ENCODE measurements at places on chromosomes 12 and 14.
A peak's percentile ranks its signal among the peaks of the same experiment; 100 is the strongest.

- DNase-seq, result no peak
Observed at GRCh38 chr12:42761601-42762350, 172.2 kb upstream of the PRICKLE1 start.

DNA sequence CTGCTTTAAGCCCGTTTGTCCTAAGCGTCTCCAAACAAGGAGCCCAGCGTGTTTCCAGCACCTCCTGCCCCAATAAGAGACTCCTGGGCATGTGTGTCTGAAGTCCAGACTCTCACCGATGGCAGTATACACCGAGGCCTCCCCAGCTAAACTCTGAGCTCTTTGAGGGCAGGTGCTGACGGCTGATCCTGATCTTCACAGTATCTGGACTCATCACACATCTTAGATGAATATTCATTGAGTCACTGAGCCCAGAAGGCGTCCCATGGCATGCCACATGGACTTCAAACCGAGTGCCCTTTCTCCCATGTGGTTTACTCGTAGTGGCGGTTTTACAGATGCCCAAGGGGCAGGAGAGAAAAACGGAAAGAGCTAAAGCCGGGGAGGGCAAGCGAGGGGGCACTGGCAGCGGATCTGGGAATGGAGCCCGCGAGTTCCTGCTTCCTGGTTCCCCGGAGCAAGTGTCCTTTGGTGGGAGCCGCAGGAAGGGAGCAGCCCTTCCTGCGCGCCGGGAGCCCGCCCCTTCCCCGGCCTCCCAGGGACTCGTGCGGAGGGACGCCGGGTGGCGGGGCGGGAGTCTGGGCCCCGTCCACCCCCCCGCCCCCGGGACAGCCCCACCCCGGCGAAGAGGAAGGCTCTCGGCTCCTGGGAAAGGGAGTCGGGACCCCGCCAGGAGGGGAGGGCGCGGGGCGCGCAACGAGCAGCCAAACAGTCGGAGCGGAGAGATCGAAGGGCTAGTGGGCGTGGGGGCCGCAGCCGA is 585 bp upstream of the TEAD4 start:
- DNase-seq, result no peak

- DNase-seq, result no peak
Observed at GRCh38 chr12:109098183-109098604, 797 bp downstream of the UNG start.

GRCh38 chr12:130716969-130717366 is 869 bp upstream of the RIMBP2 start:
- no peak for DNase-seq

DNA sequence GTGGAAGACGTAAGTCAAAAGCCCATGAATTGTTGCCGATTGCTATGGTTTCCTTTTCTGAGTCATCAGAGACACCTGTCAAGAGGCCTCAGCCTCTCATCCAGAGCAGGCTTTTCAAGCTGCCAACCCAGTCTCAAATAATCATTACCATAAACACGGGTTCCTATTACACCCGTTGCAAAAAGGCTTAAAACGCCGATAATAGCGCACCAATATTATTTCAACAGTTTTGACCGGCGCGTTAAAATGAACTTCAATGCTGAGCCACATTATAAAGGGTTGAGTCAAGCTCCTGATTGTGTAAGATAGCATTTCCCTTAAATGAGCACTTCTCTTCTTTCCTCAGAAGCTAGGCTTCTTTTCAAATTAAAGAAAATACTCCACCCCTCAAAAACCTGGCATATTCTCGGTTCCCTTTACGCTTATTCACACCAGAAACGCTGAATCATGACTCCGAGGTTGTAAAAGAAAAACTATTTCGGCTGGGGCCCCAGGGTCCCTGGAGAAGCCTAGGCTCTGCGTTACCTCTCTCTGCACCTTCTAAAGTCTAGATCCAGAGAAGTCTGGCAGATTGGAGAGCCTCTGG is 1.4 kb downstream of the TMTC1 start:
- DNase-seq, result no peak

GRCh38 chr12:64801381-64801780 is 23.1 kb upstream of the TBC1D30 start:
- no peak for DNase-seq

DNA sequence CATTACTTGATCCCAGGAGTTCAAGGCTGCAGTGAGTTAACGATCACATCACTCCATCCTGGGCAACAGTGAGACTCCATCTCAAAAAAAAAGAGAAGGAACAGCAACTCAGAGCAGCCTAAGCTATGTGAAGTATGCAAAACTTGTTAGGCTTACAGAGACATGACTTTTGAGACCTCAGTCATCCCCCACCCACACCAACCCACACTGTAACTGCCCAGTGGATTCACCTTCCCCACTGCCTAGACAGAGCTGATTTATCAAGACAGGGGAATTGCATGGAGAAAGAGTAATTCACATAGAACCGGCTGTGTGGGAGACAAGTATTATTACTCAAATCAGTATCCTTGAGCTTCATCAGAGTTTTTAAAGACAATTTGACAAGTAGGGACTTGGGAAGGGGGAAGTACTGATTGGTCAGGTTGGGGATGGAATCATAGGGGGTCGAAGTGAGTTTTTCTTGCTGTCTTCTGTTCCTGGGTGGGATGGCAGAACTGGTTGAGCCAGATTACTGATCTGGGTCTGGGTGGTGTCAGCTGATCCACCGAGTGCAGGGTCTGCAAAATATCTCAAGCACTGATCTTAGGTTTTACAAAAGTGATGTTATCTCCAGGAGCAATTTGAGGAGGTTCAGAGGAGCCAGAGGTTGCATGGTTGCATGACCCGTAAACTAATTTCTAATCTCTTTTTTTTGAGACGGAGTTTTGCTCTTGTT is 6.2 kb upstream of the WDR89 start:
- DNase-seq, result no peak

DNA sequence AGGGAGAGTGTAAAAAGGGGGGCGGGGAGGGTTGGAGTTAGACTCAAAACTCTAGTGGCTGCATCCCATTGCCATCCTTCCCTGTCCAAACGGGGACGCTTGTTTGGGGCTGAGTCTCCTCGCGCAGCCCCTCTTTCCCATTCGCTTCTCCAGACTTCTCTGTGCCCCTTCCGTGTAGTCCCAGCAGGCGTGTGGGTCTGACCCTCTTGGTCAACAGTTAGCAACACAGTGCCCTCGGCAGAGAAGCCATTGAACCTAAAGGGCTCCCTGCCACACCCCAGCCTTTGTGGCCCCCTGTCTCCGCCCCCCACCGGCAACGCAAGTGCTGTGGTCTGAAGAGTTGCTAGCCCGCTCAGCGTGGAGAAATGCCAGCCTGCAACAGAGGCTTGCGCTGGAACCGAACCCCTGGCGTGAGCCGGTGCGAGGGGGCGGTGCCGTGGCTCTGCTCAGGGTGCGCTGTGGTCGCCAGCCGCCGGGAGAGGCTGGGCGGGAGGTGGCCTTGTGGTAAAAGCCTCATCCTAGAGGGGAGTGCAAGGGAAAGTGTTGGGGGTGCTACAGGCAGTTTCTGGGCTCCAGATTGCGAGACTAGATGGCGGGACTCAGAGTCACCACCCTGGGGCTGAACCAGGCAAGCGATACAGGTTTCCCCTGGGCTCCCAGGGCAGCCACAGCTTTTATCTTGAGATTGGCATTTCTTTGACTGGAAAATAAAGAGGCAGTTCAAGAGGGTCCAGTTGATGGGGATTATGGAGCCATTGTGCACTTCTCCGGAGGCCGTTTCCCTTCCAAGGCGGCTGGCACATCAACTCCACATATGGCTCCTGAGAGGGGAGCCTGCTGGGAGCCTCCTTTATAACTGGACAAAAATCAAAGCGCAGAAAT is 2.1 kb downstream of the PLXNC1 start:
- peak; percentile 41 for DNase-seq

- no peak for DNase-seq
Observed at GRCh38 chr12:76391461-76391860, 43.2 kb upstream of the BBS10 start.

DNA sequence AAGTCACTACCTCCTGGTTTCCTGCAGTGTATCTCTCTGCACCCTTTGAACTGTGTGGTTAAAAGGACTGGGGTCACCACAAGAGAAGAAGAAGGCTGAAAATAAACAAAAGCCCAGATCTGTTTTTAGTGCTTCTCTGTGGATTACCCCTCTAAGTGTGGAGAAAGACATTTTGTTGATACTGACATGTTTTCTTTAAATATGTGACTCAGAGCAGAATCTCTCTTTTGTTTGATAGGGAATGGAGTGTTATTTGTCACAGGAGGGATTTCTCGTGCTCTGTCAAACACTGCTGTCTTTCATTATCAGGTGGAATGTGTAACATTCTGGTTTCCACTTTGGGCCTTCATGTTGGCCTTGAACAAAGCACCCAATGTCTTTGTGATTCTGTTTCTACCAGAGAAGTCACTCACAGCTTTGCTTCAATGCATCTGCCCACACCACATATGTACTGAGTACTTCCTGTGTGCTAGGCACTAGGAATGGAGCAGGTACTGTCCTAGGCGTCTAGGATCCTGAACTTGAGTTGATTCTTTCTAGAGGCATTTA is 82.1 kb downstream of the PLXNC1 start:
- DNase-seq, result no peak

DNA sequence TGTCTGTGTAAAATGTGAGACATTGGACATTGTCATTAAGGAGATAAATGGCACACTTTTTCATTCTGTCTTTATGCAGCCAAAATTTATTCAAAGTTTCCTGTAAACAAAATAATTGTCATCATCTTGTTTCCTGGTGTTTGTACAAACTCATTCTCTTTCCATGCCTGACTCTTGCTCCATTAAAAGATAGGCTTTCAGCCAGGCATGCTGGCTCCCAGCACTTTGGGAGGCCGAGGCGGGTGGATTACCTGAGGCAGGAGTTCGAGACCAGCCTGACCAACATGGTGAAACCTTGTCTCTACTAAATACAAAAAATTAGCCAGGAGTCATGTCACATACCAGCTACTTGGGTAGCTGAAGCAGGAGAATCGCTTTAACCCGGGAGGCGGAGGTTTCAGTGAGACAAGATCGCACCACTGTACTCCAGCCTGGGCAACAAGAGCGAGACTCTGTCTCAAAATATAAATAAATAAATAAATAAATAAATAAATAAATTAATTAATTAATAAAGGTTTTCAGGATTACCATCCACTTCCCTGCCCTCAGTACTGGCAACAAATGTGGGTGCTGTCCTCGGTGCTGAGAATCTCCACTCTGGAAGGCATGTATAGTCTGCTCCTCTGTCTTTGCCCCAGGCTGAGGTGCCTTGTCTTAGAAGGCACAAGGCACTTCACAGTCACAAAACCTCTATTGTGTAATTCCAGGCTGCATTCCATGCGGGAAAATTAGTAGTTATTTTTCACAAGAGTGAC is 83.2 kb downstream of the PAH start:
- DNase-seq, result peak; percentile 75

DNA sequence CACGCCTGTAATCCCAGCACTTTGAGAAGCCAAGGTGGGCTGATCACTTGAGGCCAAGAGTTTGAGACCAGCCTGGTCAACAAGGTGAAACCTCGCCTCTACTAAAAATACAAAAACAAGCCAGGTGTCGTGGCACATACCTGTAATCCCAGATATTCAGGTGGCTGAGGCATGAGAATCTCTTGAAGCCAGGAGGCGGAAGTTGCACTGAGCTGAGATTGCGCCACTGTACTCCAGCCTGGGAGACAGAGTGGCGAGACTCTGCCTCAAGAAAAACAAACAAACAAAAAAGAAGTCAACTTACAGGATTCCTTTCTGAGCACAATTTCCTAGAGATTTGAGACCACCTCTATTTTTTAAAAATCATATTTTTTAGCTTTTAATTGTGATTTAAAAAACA is 45.3 kb downstream of the DGLUCY start:
- DNase-seq, result no peak

GRCh38 chr12:121794534-121795033 is 1.1 kb upstream of the RHOF start:
- no peak for DNase-seq

DNA sequence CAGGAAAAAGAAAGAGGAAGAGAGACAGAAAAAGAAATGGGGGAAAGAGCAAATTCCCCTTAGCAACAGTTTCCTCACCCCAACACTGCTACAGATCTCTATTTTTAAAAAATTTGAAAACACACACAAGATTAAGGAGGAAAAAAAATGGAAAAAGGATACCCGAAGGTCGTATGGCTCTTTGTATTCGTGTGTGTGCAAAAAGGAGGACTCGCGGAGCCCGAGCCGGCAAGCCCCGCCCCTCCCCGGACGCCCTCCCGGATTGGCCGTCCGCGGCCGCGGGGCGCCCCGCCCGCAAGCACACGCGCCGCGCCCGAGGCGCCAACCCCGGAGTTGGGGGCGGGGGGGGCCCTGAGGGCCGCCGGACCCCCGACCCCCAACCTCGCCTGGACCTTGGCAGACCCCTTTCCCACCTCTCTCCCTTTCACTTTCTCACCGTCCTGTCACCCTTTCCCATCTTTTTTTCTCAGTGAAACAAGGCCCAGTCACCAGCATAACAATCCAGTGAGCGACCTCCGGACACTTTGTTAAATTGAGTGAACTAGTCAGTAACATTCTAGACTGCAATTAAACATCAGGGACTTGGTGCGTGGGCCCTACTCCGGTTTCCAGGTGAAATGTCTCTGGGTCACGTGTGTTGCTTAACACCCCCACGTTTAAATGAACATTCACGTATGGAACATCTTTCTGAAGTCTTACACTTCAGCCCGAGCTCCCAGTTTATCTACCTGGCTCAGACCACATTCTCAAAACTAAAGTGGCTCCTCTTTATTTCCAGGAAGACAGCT is at the start of gene C14orf93:
Gene C14orf93 (minus strand): TSS at position 205 of the 788 bp plus-strand sequence. CDS start 11,120 bp downstream, outside the sequence.
- peak; percentile 74 for DNase-seq

GRCh38 chr12:115000038-115000437 is 316.1 kb upstream of the TBX3 start:
- DNase-seq, result no peak

DNA sequence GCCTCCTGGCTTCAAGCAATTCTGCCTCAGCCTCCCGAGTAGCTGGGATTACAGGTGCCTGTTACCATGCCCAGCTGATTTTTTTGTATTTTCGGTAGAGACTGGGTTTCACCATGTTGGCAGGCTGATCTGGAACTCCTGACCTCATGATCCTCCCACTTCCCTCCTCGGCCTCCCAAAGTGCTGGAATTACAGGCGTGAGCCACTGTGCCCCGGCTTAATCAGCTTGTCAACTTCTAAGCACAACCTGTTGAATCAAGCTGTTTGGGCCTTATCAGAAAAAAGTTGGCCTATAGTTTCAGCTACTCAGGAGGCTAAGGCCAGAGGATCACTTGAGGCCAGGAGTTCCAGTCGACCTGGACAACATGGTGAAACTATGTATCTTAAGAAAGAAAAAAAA is 7.9 kb downstream of the MARK3 start:
- no peak for DNase-seq

DNA sequence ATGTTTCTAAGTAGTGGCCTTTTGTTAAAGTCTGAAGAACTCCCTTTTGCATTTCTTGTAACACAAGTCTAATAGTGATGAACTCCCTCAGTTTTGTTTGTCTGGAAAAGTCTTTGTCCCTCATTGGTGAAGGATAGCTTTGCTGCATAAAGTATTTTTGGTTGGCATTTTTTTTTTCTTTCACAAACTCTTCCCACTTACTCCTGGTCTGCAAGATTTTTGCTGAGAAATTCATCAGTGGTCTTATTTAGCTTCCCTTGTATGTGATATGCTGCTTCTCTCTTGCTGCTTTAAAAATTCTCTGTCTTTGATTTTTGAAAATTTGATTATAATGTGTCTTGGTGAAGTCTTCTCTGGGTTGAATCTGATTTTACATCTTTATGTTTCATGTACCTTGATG is 22.7 kb downstream of the TRMT5 start:
- DNase-seq, result no peak

Measured in nephron progenitor cell (in vitro differentiated cells).